ENCODE measurements at places on chromosomes 4 and X. TPM values are rescaled to one million over a fixed set of nuclear protein-coding genes. Genes with fewer than 3 reads are reported as not detected.
A peak's percentile ranks its signal among the peaks of the same experiment; 100 is the strongest.

The MAGEE2 gene
- 0.76 TPM for polyA plus RNA-seq

The TRIM60 gene
- polyA plus RNA-seq: not detected

The PLK4 gene
- 19.7 TPM for polyA plus RNA-seq

The SMC1A gene
- 85.5 TPM for polyA plus RNA-seq

The RBMXL3 gene
- not detected for polyA plus RNA-seq

The HNRNPD gene
- polyA plus RNA-seq: 540 TPM

The ZBTB49 gene
- 8.9 TPM for polyA plus RNA-seq

The RNF4 gene
- 53.3 TPM for polyA plus RNA-seq

The DNASE1L1 gene
- 13.1 TPM for polyA plus RNA-seq

The MTNR1A gene
- 1.3 TPM for polyA plus RNA-seq

The NFKB1 gene
- 28.9 TPM for polyA plus RNA-seq

DNA sequence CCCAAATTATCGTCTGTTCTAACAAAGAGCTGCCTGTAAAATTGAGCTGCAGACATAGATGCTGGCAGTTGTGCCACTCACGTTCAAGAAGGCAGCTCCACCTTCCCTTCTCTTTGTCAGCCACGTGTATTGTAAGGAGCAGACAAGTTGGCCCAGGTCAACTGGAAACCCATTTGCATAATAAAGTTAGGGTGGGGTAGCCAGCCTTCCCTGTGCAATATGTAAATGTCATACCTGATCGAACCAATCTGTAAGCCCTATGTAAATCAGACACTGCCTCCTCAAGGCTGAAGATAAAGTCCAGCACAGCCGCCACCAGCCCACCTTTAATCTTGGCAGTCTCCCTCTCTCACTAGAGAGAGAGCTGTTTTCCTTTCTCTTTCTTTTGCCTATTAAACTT is 117.2 kb downstream of the TMEM144 start:
- DNase-seq: no peak

GRCh38 chrX:121028419-121028818 is 19.0 kb upstream of the GLUD2 start:
- DNase-seq: no peak

GRCh38 chr4:47624031-47624441 is 139.0 kb downstream of the ATP10D start:
- DNase-seq: no peak

- no peak for DNase-seq
Measured at GRCh38 chr4:107834241-107834794, 9.6 kb downstream of the SGMS2 start.

DNA sequence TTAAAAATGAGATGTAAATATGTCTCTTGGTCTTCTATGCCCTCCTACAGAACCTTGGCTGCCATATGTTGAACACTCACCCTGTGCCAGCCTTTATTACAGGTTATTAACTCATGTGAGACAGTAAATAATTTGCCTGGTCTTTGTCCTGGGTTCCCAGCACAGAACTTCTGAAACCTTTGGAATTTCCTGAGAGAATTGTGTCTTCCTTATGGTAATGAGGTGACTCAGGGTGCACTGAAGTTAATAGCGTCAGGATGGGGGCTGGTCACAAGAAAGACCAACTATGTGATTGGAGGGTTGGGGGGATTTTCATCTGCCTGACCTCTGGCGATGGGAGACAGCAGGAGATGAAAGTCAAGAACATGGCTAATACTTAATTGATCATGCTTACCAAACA is 289.8 kb upstream of the STS start:
- DNase-seq: no peak

DNA sequence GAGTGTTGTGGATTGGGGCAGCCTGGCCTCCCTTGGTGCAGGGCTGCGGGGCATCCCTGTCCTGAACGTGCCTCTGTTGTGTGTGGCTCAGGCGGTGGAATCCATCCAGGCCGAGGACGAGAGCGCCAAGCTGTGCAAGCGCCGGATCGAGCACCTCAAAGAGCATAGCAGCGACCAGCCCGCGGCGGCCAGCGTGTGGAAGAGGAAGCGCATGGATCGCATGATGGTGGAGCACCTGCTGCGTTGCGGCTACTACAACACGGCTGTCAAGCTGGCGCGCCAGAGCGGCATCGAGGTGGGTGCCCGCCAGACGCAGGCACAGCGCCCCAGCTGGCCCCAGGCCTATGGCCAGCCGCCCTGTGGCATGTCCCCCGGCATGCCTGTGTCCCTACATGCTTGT is 25.6 kb downstream of the MAEA start:
- no peak for DNase-seq

GRCh38 chr4:175306436-175306835 is 388.3 kb downstream of the ADAM29 start:
- DNase-seq: no peak

- no peak for DNase-seq
Measured at GRCh38 chr4:5024673-5025072, 5.4 kb upstream of the CYTL1 start.

DNA sequence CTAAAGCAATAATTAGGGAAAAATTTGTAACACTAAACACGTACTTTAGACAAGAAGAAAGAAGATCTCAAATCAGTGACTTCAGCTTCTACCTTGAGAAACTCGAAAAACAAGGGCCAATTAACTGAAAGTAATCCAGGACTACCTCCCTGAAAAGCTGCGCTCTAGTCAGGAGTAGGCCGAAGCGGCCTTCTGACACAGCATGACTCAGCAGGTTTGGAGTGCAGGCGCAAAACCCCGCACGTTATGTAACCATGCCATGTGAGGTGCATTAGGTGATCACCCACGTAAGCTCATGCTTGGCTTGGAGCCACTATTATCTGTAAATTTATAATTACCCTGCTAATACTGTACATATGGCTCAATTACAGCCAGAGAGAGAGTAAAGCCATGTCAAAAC is 52.8 kb upstream of the CCDC149 start:
- no peak for DNase-seq

DNA sequence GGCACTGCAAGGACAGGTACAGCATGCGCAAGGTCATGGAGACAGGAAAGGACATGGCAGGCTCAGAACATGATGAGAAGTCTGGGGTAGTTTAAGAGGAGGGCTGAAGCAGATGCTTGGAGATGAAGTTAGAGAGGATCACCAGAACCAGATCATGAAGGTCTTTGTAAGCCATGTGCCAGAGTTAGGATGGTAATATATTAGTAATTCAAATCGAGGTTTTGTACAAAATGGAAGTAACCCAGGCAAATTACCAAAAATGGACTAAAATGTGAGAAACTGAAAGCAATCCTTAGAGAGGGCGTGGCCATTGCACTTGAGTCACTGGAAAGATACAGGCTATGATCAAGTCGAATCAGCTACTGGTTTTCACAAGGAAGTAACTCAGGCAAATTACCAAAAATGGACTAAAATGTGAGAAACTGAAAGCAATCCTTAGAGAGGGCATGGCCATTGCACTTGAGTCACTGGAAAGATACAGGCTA is 13.5 kb downstream of the RXFP1 start:
- DNase-seq: no peak

DNA sequence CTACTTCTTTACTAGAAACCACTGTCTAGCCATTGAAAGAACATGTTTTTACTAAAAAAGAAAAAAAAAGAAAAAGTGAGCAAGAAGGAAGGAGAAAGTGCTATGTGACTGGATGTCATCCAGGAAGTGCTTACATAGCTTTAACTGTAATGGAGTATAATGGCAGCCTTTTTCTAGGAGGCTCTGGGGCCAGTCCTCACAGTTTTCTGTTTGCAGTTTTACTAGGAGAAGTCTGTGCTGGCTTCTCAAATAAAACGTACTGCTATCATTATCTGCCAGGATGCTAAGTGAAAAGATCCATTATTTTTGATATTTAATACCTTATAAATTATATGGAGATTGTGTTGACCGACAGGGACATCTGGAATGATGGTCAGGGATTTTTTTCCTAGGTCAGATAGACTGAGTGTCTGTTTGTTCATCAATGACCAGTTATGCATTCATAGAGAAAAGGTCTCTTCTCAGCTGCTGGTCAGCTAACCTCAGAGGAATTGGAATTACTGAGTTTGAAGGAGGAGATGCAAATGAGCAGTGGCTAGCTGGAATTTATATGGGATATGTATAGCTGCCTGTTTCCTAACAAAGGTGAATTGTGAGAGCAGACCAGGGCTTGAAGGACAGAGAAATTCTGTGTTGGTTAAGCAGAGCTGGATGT is 21.7 kb downstream of the LPAR4 start:
- DNase-seq: no peak

DNA sequence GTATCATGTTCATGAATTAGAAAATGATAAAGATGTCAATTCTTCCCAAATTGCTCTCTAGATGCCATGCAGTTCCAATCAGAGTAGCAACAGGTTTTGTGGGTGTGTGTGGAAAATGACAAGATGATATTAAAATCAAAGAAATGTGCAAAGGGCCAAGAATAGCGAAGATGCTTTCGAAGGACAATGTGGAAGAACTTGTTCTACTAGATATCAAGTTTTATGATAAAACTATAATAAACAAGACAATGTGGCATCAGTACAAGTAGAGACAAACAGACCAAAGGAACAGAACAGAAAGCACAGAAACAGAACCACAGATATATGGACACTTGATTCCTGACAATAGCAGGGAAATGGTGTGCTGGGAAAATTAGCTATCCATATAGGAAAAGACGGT is 9.0 kb downstream of the TAB3 start:
- DNase-seq: no peak

- DNase-seq: no peak
Measured at GRCh38 chrX:154458116-154458953, at the start of gene PLXNA3. PLXNA3 (plus strand) TSS chrX:154458281; CDS start chrX:154460184, 1,903 bp downstream.

DNA sequence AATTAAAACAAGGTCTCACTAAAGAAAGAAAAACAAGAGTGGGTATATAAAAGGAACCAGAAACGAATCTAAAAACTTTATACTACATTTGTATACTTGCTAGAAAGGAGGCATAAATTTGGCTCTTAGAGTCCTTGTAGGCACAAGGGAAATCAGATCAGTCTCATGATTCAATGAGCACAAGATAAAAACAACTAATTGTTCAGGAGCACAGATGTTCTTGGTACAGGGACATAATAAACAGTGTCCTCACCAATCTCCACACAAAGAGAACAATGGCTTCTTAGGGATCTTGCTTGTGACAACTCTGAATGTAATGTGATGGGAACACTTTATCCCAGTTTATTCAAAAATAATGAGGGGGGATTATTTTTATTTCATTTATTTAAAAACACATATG is 28.3 kb downstream of the TMEM144 start:
- no peak for DNase-seq

DNA sequence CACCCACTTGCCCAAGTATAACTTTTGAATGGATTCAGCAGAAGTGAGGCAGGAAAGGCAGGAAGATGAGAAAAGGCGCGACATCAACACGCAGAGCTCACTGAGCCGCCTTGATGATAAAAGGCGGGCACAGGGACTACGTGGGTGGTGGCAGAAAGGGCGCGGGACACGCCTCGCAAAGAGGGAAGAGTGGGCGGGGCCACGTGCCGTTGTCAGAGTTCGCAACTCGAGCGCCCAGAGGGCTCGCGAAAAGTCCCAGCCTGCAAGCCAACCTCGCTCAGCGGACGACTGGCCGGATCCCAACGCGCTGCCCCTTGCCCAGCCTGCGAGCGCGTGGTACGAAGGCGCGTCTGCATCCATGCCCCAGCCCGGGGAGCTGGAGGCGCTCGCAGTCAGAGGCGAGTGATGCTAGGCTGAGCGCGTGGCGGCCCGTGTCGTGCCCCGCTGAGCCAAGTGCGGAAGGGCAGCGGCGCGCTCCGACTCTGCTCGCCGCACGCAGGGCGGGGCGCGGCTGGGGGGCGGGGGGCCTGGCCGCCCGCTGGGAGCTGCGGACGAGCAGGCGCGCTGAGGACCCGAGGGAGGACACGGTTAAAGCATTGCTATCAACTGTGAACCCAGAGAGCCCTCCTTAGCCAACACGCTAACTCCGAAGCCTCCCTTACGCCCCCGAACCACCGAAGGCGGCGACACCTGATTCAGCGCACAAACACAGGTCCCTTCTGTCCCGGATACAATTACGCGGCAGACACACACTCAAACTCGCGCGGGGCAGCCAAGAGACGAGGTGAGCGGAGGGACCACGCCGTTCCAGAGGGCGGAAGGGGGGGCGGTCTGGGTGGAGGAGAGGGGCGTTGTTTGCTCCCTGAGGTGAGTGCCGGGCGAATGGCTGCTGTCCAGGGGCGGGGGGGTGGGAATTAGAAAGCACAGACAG is at the start of gene UGT8:
Gene UGT8 (plus strand): TSS at position 617 of the 931 bp plus-strand sequence. CDS start 24,074 bp downstream, outside the sequence.
- peak; percentile 51 for DNase-seq

DNA sequence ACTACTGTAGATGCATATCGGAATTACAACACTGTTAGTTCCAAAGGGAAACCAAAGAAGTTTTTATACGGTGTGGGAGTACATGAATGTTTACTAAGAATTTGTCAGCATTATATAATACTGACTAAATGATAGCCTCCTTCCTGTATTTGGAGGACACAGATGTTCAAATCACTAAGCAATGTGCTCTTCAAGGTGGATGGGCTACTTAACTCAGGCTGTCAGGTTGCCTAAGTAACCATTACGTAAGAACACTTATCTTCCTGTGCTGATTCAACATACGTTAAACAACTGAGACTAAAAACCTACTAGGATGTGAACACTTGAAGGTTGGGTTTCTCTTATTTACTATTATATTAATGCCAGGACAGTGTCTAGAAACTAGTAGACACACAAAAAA is 81.9 kb upstream of the HPGD start:
- DNase-seq: no peak

- DNase-seq: no peak
Measured at GRCh38 chr4:189656641-189657040, 284.0 kb upstream of the FRG1 start.

- no peak for DNase-seq
Measured at GRCh38 chrX:30468471-30468870, 109.1 kb downstream of the TASL start.

Measured in left renal pelvis (tissue), 4 donors.